Aorta (tissue), 5 donors: ENCODE measurements at places on chromosomes 7 and 10. TPM values are rescaled to one million over a fixed set of nuclear protein-coding genes. Genes with fewer than 3 reads are reported as not detected.

Gene STEAP2
- polyA plus RNA-seq, result 3.1 TPM

Gene TMEM273
- 3.1 TPM for polyA plus RNA-seq

Gene PTPRE
- 5.6 TPM for polyA plus RNA-seq

Gene ZNHIT1
- 114 TPM for polyA plus RNA-seq

Gene SLIT1
- 0.13 TPM for polyA plus RNA-seq

Gene RBP3
- not detected for polyA plus RNA-seq

Gene TMEM26
- 0.25 TPM for polyA plus RNA-seq

Gene LRRD1
- polyA plus RNA-seq, result not detected

Gene ZNF425
- 1.9 TPM for polyA plus RNA-seq

Gene FAM20C
- polyA plus RNA-seq, result 11.3 TPM

Gene TFEC
- 4.8 TPM for polyA plus RNA-seq

Gene POLR2J3
- 35.4 TPM for polyA plus RNA-seq

Gene TMEM229A
- polyA plus RNA-seq, result 0.63 TPM

Gene UTF1
- not detected for polyA plus RNA-seq

Gene NEUROD6
- not detected for polyA plus RNA-seq
